ENCODE measurements at places on chromosomes 2 and 18.

DNA sequence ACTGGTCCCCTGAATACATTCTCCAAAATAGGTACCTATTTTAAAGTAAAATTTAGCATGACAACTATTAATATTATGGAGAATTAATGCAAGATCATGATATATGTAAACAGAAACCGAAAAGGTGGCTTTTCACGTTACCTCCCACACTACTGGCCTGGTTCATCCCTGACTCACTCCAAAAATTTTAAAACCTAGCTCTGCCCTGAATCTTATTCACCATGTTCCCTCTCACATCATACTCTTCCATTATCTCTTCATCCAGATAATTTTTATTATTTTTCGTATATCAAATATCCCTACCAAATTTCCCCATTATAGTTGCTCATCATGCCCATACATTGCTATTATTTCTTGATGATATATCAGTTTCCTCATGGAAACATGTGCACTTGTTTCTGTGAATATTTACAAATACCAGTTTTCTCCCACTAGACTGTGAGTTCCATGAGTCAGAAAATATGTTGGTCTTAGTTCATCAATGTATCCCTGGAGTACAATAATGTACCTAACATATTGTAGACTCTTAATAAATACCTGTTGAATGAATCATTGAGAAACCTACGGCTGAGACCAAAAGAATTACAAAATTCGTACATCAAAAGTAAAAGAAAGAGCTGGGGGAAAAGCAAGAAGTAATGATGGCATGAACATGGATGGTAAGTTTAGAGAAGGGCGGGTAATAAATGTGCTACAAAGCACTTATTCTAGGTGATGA, 360.1 kb upstream of the CHAC2 start:
- H3K4me3 ChIP-seq: no peak overlapping the region

GRCh38 chr2:61538920-61539520, 864 bp upstream of the XPO1 start:
- no peak for DNase-seq
- no peaks in the 10 kb centered on the region for H3K36me3 ChIP-seq
- peaks cover 30% of the 10 kb centered on the region for H3K4me1 ChIP-seq
- H3K27ac ChIP-seq: peak overlapping the region; percentile 96
- H3K27me3 ChIP-seq: no peaks in the 10 kb centered on the region

GRCh38 chr2:74548900-74549826, 4.6 kb downstream of the LOXL3 start:
- peak; percentile 84 for DNase-seq
- H3K36me3 ChIP-seq: no peaks in the 10 kb centered on the region
- peaks cover 29% of the 10 kb centered on the region for H3K4me1 ChIP-seq

- H3K27ac ChIP-seq: no peak overlapping the region
- DNase-seq: no peak
- no peaks in the 10 kb centered on the region for H3K27me3 ChIP-seq
- H3K36me3 ChIP-seq: no peaks in the 10 kb centered on the region
Observed at GRCh38 chr2:121943285-121943684, 187.8 kb downstream of the TSN start.

- DNase-seq: no peak
- H3K4me1 ChIP-seq: no peaks in the 10 kb centered on the region
- no peaks in the 10 kb centered on the region for H3K27me3 ChIP-seq
- no peak overlapping the region for H3K27ac ChIP-seq
- H3K4me3 ChIP-seq: no peak overlapping the region
- H3K36me3 ChIP-seq: peaks cover 14% of the 10 kb centered on the region
Observed at GRCh38 chr2:207833251-207833751, 63.6 kb upstream of the FZD5 start.

DNA sequence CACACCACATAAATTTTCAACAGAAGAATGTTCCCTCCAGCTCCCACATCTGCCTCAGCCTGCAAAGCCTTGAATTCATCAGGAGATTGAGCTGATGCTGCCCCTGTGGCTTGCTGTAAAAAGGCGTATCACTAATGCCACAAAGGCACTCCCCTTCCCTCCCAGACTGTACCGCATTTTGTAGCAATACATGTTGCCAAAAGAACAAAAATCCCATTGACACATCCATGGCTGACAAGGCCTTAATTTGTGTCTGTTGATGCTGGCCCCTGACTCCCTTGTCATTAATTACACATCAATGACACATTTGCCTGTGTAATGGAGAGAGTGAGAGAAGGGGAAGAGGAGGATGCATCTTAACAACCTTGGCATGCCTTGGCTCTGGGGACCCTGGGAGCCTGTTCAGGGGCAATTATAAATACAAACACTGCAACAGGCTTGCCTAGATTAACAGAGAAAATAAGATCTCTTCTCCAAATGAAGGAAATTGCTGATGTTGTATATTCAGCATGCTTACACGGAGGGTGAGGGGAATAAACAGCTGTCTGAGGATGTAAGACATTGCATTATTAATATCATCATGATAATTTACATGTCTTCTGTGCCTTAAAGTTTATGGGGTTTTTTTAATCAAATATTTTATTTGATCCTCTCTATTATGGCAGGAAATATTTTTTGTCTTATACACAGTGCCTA, 264.0 kb downstream of the SUCLG1 start:
- H3K4me3 ChIP-seq: no peak overlapping the region
- H3K4me1 ChIP-seq: no peaks in the 10 kb centered on the region
- DNase-seq: no peak
- no peak overlapping the region for H3K27ac ChIP-seq
- no peaks in the 10 kb centered on the region for H3K36me3 ChIP-seq
